Neural progenitor cell (in vitro differentiated cells): ENCODE measurements at places on chromosomes 12 and 14. TPM values are rescaled to one million over a fixed set of nuclear protein-coding genes. Genes with fewer than 3 reads are reported as not detected.

NTN4 gene
- total RNA-seq, result 2.3 and 2.5 TPM in 2 replicates

CEBPE gene
- not detected in 2 replicates for total RNA-seq

MYF6 gene
- 0.43 and 0.97 TPM in 2 replicates for total RNA-seq

CD163 gene
- total RNA-seq, result not detected in 2 replicates

CMKLR1 gene
- total RNA-seq, result 0.09 TPM in 1 of 2 replicates, not detected in the other

DNA sequence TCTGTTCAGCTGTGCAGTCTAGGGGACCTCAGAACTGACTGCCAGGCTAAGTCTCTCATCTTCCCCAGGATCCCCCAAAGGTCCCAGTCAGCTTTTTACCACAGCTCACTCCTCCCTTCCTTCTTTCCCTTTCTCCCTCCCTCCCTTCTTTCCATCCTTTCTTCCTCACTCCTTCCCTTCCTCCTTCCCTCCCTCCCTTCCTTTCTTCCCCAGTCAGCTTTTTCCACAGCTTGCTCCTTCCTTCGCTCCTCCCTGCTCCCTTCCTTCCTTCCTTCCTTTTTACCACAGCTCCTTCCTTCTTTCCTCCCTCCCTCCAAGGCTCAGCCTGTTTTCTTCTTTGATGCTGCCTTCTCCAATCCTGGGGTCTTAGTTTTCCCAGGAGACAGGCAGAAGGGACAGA, 39.2 kb downstream of the ATG14 start:
- H3K27me3 ChIP-seq, result no peaks in the 10 kb centered on the region
- no peak overlapping the region for H3K4me3 ChIP-seq
- no peak overlapping the region for H3K27ac ChIP-seq
- H3K4me1 ChIP-seq, result no peaks in the 10 kb centered on the region
- peaks cover 12% of the 10 kb centered on the region for H3K36me3 ChIP-seq
- no peak for DNase-seq

DNA sequence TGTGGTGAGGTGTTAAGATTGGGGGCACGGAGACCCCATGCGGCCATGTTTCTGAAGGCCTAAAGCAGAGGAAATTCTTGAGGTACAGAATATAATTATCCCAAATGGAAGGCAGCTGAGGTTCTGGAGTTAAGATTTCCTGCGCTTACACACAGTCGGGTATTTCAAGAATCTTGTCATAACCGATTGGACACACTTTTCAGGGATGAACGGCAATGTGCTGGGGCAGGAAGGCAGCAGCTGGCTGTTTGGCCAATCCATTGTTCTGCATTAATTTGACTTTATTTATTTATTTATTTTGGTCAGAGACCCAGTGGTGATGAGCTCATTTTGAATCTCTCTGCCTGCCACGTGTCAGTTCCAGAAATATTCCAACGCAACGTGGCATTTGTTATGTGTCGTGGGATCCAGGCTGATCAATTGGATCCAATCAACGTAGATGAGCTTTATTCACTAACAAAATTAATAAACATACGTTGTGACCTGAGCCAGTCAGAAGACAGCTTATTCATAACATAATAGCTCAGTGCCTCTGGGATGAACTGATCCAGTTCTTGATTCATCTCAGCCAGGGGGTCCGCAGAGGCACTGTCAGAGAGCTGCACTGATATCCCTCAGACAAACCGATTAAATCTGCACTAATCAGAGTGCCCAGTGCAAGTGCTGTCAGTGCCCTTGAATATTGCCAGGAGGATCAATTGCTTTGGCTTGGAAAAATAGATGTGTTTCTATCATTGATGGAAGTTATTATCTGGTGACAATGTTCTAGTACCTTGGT, 181.0 kb downstream of the KTN1 start:
- H3K27me3 ChIP-seq, result no peaks in the 10 kb centered on the region
- no peak for DNase-seq
- H3K27ac ChIP-seq, result no peak overlapping the region
- H3K36me3 ChIP-seq, result no peaks in the 10 kb centered on the region
- H3K4me1 ChIP-seq, result peaks cover 42% of the 10 kb centered on the region

GRCh38 chr14:21804981-21805380, 131.4 kb upstream of the OR4E1 start:
- H3K27ac ChIP-seq, result no peak overlapping the region
- DNase-seq, result no peak
- H3K27me3 ChIP-seq, result no peaks in the 10 kb centered on the region
- H3K4me3 ChIP-seq, result no peak overlapping the region

DNA sequence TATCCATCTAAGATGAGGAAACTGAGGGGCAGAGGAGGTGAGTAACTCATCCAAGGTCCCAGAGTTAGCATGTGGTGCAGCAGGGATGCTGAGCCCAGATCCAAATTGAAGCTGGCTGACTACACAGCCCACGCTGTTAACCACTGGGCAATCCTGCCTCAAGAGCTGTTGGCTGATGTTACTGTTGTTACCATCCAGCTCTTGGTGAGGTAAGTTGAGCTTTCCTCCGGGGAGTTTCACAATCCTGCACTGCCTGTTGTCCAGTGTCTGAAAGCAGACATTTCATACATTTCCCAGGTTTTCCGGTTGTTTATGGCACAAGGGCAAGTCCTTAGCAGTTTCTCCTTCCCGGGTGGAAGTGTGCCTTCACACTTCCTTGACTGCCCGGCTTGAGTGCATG, 14.5 kb downstream of the CYP46A1 start:
- H3K27me3 ChIP-seq, result no peaks in the 10 kb centered on the region
- peaks cover 9% of the 10 kb centered on the region for H3K36me3 ChIP-seq
- no peak overlapping the region for H3K4me3 ChIP-seq

- H3K36me3 ChIP-seq, result no peaks in the 10 kb centered on the region
- no peaks in the 10 kb centered on the region for H3K27me3 ChIP-seq
- DNase-seq, result peak; percentile 66
- no peak overlapping the region for H3K27ac ChIP-seq
These were observed 180.8 kb downstream of the C12orf50 start for GRCh38 chr12:87848248-87848868.

DNA sequence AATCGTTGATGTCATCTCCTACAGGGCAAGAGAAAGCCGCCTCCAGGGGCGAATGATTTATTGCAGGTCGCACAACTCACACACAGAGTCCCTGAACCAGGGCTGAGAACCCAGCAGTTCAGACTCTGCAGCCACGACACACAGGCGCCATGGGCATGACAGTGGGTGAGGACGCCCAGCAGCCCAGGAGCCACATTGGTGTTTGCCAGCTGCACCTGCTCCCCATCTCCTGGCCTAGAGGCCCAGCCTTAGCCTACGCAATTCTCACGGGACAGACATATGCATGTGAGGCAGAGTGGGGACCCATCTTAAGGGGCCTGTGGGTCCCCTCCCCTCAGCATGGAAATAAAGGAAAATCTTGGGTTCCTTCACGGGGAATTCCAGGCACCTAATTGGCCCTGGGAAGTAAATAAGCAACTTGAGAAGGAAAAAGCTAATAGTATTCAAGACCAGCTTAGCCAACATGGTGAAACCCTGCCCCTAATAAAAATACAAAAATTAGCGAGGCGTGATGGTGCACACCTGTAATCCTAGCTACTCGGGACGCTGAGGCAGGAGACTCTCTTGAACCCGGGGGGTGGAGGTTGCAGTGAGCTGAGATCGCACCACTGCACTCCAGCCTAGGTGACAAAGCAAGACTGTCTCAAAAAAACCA, 69.3 kb downstream of the RIMBP2 start:
- H3K27ac ChIP-seq, result no peak overlapping the region
- H3K4me1 ChIP-seq, result peaks cover 12% of the 10 kb centered on the region
- no peak for DNase-seq

DNA sequence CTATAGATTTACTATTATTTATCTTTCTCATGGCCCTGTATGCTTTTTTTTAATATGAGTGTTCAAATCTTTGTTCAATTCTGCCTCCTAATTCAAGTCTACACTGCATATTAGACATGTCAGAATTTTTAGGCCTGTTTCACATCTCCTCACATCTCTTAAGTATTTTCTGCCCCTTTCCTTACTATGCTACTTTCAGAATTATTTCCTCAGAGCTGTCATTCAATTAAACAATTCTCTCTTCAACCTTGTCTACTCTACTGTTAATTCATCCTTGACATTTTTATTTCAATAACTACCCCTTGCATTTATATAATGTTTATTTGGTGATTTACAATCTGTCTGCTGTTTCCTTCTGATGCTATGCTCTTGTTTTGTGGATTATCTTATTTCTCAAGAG, 91.1 kb downstream of the CAPZA3 start:
- H3K36me3 ChIP-seq, result peaks cover 5% of the 10 kb centered on the region
- H3K4me1 ChIP-seq, result no peaks in the 10 kb centered on the region
- no peak for DNase-seq
- no peak overlapping the region for H3K4me3 ChIP-seq

DNA sequence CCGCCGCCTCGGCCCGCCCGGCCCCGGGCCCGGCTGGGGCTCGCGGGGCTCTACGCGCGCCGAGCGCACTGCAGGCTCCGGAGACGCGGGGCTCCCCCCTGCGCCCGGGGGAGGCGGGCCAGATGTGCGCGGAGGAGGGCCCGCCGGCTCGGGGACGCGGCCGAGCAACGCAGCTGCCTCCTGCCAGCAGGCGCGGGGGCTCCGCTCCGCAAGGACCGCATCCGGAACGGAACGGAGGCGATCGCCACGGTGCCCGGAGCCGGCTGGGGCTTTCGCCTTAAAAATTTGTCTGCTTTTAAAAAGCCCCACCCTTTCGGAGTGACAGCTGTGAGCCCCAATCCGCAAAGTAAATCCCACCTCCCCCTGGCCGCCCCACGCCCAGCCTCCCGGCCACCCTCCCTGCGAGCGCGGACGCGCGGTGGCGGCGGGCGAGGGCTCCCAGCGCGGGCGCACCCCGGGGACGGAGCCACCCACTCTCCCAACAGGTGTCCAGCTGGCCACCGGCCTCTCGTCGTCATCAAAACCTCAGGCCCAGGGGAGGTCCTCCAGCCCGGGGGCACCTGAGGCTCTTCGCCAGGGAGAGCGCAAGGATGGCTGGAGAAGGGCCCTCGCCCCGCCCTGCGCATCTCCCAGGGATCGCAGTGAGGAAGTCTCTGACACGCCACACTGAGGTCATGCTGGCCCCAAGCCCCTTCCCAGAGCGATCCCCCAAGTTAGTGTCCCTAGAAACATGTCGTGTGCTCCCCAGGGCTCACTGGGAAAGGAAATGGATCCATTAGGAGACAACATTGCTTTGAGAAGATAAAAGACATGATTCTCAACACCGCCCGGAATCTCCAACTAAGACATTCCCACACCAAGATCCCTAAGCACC, at the start of gene TMEM132D:
TSS of gene TMEM132D (minus strand) at position 70 of the 874 bp plus-strand sequence.
- peaks cover 12% of the 10 kb centered on the region for H3K4me1 ChIP-seq
- H3K27ac ChIP-seq, result no peak within 1 kb of the TSS
- peak; percentile 73 for DNase-seq
- no peaks in the 10 kb centered on the region for H3K36me3 ChIP-seq
- peak within 1 kb of the TSS; percentile 66 for H3K4me3 ChIP-seq

- H3K36me3 ChIP-seq, result no peaks in the 10 kb centered on the region
- no peaks in the 10 kb centered on the region for H3K4me1 ChIP-seq
- no peak overlapping the region for H3K27ac ChIP-seq
- no peak for DNase-seq
- no peaks in the 10 kb centered on the region for H3K27me3 ChIP-seq
These were observed 91.1 kb downstream of the GPR135 start for GRCh38 chr14:59374048-59374447.

GRCh38 chr14:42541535-42542001, 934.9 kb downstream of the LRFN5 start:
- no peak overlapping the region for H3K4me3 ChIP-seq
- no peaks in the 10 kb centered on the region for H3K4me1 ChIP-seq
- no peak for DNase-seq
- no peaks in the 10 kb centered on the region for H3K36me3 ChIP-seq
- no peaks in the 10 kb centered on the region for H3K27me3 ChIP-seq

DNA sequence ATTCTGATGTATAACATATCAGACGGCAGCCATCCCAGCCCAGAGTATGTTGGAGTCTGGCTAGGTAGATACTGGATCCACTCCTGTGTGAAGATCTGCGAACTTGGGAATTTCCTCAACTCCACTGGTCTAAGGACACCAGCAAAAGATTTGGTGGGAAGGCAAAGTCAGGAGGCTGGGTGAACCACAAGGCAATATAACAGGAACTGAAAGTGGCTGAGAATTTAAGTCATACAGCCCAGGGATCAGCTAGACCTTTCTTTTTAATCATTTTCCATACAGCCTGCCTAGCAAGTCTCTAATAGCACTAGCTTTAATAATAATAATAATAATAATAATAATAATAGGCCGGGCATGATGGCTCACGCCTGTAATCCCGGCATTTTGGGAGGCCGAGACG, 34.8 kb downstream of the BRAP start:
- no peaks in the 10 kb centered on the region for H3K4me1 ChIP-seq
- H3K27me3 ChIP-seq, result no peaks in the 10 kb centered on the region
- no peak overlapping the region for H3K27ac ChIP-seq
- no peak overlapping the region for H3K4me3 ChIP-seq

GRCh38 chr12:62296001-62296400, 35.8 kb downstream of the USP15 start:
- H3K4me3 ChIP-seq, result no peak overlapping the region
- no peak for DNase-seq
- no peaks in the 10 kb centered on the region for H3K36me3 ChIP-seq
- H3K4me1 ChIP-seq, result no peaks in the 10 kb centered on the region

- no peaks in the 10 kb centered on the region for H3K27me3 ChIP-seq
- H3K4me3 ChIP-seq, result no peak overlapping the region
- DNase-seq, result peak; percentile 67
- no peak overlapping the region for H3K27ac ChIP-seq
These were observed 136.4 kb upstream of the USP15 start for GRCh38 chr12:62123721-62124203.

DNA sequence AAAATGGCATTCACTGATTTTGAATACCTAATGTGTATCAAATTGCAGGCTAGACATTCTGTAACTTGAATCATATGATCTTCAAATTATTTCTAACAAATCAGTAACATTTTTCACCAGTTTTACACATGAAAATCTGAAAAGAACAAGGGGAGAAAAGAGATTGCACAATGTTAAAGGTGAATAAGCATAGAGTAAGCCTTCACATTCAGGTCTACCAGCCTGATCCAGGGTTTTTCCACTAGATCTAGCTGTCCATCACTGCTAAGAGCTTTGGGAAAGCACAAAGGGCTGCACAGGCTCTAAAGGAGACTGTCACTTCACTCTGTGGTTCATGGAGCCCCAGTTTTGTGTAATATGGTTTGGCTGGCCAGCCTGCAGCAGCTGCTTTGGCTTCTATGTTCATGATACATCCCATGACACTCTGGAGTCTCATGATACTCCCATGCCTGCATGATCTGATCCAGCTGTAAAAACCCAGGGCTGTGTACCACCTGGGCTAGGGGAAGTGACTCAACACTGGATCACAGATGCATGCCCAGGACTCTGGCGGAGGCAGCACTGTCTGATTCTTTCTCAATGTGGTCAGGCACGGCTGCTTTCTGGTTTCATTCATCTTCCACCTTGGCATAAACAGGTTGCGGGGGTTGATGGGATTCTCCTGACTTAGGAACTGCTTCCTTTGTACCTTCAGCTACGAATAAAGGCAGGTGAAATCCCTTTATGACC, 859.7 kb downstream of the GALC start:
- DNase-seq, result no peak
- H3K27me3 ChIP-seq, result peaks cover 4% of the 10 kb centered on the region
- H3K27ac ChIP-seq, result no peak overlapping the region
- H3K4me3 ChIP-seq, result no peak overlapping the region

- H3K36me3 ChIP-seq, result no peaks in the 10 kb centered on the region
- H3K27ac ChIP-seq, result no peak overlapping the region
- no peaks in the 10 kb centered on the region for H3K4me1 ChIP-seq
These were observed 202.8 kb upstream of the STXBP6 start for GRCh38 chr14:25252793-25253192.
